ENCODE measurements at places on chromosomes 6 and 20.

DNA sequence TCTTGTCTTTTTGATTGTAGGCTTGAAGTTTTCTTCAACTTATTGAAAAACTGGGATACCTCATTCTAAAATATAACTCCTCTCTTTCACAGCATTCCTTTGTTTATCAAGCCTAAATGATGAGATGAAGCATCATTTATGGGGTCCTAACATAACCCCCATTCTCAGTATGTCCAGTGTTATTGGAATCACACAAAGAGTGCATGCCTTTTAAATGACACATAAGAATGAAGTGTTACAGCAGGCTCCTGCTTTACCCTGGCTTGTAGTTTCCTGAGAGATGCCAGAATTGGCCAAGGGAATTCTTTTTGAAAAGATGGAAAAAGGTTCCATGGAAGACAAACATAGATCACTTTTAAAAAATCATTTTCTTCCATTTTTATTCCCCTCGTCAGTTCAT lies 502.4 kb downstream of the BCKDHB start:
- DNase-seq: no peak

DNA sequence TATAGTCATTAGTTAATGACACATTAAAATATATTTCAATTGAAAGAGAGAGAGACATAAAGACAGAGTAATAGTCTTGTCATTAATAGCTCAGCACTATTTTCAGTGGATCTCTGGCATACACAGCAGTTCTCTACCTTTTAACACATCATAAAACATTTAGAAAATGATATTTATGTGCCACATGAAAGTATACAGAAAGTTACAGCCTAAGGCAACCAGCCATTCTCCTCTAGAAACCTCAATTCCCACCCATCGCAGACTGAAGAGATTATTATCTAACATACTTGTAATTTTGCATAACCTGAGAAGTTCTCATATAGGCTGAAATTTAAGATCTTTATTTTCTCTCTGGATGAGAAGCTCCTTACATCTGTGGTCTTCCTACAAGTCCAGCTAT lies 58.7 kb upstream of the FAM83B start:
- no peak for DNase-seq

- peak; percentile 45 for DNase-seq
Observed at GRCh38 chr6:77620278-77620882, 32.5 kb upstream of the MEI4 start.

GRCh38 chr6:97305414-97306066 lies 22.5 kb upstream of the MMS22L start:
- no peak for DNase-seq

- DNase-seq: no peak
Observed at GRCh38 chr6:28206928-28207509, 18.1 kb upstream of the ZSCAN9 start.

GRCh38 chr20:58040447-58041290 lies 187.8 kb downstream of the ANKRD60 start:
- DNase-seq: no peak

DNA sequence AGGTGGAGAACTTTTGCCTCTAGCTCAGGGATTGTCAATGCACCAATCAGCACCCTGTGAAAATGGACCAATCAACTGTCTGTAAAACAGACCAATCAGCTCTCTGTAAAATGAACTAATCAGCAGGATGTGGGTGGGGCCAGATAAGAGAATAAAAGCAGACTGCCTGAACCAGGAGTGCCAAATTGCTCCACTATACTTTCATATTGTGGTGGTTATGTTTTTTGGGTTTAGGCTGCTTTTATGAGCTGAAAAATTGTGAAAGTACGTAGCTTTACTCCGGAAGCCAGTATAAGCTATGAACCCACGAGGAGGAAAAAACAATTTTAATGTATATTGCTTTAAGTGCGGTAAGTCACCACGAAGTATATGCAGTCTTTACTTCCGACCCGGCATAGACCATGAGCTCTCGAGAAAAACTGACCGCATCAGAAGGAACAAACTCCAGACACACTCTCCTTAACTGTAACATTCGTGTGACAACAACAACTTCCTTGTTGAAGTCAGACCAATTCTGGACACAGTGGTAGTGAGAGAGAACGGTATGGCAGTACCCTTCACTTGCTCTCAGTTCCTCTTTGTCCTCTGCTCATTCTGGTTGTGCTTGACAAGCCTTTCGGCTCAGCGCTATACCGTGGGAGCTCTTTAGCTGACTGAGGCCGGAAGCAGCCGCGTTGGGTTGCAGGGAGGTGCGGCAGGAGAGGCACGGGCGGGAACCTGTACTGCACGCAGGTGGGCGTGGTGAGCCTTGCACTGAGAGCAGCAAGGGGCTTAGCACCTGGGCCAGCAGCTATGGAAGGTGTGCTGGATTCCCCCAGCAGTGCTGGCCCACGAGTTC lies 81.9 kb upstream of the E2F3 start:
- no peak for DNase-seq

DNA sequence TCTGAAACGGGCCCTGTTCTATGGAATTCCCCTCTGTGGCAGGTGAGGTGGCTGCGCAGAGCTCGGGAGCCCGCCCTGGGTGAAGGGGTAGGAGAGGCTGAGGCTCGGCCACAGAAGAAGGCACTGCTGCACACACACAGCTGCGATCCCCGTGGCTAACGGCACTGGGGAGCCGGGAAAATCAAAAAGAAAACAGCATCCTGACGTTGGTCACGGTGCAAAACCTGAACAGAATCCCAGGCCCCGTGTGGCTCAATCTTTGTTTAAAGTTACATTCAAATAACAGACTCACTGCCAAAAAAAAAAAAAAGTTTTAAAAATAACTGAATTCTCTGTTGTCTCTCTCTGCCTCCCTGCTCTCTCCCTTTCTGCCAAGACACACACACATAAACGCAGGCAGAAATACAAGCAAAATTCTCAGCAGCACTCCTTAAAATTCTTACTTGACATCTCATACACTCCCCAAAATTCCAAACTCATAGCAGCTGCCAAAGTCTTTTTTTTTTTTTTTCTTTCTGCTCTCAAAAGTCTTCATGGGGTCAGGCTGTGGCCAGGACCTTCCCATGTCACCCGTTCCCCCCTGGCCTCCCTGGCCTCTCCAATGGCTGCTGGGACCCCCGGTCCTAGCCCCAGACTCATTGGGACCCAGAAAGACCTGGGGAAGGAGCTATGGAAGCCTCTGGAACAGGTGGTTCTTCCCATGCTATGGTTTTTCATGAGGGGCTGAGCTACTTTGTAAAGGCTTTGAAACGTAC lies 248.8 kb downstream of the TTLL2 start:
- DNase-seq: no peak

All from HT-29 (cell line).